ENCODE measurements at places on chromosomes 7 and 10.
A peak's percentile ranks its signal among the peaks of the same experiment; 100 is the strongest.

DNA sequence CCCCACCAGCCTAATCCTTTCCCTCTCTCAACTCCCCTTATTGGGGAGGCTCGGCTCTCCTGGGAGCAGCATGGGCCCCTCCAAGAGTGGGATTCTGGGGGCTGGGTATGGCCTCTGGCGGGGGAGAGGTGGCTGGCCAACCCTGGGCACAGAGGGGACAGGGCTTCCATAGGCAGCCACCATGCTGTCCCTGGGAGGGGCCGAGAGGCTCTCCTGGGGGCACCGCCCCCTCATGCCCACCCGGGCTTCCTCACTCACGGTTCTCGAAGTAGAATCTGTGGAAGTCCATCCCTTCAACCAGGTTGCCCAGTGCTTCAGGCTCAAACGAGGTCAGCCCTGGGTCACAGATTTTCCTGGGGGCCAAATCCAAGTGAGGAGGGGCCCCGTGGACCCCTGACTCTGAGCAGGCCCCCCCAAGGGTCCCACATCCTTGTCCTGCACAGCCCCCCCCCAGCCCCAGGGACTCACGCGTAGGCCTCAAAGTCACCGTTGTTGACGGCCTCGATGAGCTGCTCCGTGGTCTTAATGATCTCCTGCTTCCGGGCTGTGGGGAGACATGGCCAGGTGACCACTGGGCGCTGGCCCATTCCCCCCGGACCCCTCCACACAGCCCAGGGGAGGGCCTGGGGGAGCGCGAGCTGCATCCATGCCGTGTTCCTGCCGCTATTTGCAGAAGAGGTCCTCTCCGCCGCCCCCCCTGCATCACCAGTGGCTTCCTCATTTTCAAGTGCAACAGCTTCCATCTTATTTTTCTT, 19.8 kb downstream of the YKT6 start:
- no peak for DNase-seq

DNA sequence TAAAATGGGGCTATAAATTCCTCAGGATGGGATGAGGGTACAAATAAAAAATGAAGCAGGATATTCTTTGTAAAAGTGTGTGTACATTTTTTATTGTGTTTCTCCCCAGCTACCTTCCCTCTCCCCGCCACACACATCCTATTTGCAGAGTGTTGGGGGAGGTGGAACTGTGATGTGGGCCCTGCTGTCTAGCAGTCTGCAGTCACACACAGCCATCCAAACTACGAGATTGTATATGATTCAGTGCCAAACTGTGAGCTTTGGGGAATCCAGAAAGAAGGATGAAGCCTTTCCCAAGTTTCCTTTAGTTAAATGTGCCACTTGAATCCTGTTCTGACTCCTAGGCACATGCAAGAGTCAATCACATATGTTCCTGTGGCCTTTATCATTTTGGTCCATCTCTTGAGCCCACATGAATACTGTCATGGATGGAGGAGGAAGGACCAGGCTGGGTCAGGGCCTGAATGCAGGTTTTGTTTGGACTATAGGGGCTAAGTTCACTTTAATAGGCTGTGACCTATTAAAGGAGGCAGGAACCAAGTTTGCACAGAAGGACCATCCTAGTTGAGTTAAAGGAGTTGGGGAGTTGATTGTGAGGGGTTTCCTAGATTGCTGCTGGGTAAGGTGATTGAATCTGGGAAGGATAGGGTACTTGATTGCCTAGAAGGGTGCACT, 1.1 kb upstream of the SEMA4G start:
- no peak for DNase-seq

- no peak for DNase-seq
Measured at GRCh38 chr10:124289851-124290795, 128.6 kb downstream of the OAT start.

DNA sequence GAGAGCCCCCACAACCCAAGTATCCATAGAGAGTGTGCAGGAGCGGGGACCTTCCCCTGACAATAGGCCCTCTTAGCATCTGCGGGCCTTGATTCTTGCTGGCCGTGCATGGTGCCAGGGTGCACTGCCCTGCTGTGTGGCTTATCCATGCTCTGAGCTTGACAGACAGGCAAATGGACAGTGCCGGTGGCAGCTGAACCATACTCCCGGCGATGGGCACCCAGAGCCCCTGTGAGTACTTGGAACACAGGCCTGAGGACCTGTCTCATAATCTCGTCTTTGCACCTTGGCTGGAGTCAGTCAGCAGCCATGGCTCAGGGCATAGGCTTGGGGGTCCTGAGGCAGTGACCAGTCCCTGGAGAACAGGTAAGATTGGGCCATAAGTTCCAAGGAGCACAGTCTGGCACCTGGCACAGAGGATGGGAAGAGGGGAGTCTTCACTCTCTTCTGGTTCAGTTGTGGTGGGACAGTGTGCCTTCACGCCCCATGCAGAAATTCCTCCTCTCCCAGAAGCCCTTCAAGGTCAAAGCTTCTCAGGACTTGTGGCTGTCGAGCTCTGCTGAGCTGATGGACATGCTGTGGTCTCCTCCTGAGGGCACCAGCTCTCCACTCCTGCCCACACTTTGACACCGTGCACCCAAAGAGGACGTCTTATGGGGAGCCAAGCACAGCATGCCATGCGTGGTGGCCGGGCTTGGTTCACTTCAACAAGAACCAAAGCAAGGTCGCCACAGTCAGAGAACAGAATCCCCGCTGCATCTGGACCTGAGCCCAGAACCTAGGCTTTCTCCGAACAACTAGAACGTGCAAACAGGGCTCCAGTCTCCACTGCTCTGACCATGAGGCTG, 59.4 kb upstream of the CAMK2B start:
- no peak for DNase-seq

DNA sequence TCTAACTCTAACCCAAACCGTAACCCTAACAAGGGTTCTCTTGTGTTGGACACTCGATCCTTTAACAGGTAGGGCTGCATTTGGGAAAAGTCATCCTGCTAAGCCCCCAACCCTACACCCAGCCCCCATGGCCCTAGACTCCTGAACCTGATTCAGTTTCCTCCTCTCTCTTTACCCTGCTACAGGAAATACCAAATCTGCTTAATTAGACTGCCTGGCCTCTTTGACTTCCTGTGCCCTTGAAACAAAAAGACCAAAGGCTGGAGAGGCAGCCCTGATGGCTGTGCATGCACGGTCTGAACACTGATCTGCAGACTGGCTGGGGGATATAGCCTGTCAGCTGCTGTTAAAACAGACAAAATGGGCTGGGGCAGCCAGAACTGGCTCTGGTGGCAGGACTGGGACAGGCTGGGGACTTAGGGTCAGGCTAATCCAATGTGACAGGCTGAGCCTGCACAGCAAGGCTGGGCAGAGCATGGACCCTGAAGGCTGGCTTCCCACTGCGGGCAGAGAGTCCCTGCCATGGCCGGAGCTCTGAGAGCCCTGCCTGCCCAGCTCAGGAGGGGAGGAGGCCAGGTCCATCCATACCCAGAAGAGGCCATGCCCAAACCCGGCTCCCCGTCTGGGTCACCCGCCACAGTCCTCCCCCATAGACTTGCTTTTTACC, 51.0 kb upstream of the MSMB start:
- no peak for DNase-seq

GRCh38 chr10:79399223-79399831, 46.1 kb downstream of the ZCCHC24 start:
- peak; percentile 60 for DNase-seq

DNA sequence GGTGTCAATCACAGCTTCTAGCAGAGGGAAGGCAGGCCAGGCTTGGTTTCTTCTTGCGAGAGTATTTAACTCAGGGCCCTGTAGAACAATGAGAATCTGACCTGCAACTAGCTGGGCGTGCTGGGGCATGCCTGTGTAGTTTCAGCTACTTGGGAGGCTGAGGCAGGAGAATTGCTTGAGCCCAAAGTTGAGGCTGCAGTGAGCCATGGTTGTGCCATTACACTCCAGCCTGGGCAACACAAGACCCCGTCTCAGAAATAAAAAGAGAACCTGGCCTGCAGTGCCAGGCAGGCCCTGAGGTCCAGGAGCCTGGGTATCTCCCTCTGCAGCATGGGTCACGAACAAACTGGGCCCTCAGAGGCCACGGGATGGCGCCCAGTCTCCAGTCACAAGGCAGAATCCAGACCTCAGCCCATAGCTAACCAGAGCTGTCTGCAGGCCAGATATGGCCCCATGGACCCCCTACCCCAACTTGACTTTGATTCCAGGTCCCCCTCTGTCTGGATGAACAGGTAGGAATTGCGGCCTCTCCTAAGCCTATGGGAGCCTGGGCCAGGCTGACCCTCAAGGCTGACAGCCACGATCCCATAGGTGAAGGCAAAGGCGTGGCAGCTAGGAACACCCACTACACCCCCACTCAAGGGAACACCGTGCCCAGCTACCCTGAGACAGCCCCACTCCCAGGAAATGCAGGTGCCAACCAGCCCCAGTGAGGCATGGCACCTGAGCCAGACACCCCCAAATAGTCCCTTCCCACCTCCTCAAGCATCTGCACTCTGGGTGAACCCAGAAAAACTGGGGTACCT, 102.7 kb upstream of the TNRC18 start:
- DNase-seq, result no peak

DNA sequence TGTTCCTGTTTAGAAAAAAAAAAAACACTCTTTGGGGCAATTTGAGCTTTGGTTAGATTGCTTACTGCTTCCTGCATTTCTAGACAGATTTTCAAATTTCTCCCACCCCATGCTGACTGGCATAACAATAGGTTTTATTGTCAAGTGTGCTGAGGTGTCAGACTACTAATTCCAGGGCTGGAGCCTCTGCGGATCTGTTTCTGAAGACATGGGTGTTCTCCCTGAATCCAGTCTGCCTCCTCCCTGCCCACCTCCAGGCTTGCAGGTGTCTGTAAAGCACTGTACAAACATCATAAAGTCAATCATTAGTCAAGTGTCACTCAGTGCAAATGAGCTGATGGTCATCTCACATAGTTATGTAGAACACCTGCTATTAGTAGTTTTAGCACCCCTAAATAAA, 292.4 kb downstream of the GATA3 start:
- no peak for DNase-seq

GRCh38 chr7:4006687-4007086, 675.4 kb upstream of the FOXK1 start:
- DNase-seq, result no peak

DNA sequence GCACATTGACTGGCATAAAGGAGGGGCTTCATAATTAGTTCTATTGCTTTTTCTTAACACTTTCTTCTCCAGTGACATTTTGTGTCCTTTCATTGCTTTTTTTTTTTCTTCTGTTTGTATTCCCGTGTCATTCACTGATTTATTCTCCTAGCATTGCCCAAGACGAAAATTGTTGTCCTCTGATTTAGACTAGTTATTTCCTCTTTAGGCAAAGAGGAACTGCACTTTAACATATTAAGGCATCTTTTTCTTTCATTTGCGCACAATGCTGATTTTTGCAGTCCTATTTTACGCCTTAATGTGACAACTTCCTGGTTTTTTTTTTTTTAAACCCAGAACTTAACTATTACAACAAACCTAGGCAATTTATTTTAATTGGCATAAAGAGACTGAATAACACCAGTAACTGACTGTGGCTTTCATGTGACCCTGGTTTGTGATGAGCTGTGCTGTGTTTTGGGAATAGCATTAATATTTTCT, 39.7 kb downstream of the ARID5B start:
- DNase-seq, result no peak

GRCh38 chr10:78936412-78937342, 132.1 kb upstream of the ZMIZ1 start:
- no peak for DNase-seq

DNA sequence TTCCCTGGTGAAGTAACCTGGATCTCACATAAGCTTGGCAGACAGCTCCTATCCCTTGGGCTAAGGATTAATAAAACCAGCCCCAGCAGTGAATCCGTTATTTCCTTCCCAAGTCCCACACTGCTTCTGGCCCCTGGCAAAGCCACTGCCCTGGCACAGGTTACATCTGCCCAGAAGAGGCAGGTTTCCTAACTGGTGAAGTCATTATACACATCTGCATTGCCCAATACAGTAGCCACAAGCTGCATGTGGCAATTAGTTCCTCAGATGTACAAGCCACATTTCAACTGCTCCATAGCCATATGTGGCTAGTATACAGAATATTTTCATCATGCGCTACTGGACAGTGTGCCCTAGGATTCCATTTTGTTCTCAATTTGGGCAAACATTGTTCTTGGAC, 273.0 kb downstream of the GRM8 start:
- no peak for DNase-seq

DNA sequence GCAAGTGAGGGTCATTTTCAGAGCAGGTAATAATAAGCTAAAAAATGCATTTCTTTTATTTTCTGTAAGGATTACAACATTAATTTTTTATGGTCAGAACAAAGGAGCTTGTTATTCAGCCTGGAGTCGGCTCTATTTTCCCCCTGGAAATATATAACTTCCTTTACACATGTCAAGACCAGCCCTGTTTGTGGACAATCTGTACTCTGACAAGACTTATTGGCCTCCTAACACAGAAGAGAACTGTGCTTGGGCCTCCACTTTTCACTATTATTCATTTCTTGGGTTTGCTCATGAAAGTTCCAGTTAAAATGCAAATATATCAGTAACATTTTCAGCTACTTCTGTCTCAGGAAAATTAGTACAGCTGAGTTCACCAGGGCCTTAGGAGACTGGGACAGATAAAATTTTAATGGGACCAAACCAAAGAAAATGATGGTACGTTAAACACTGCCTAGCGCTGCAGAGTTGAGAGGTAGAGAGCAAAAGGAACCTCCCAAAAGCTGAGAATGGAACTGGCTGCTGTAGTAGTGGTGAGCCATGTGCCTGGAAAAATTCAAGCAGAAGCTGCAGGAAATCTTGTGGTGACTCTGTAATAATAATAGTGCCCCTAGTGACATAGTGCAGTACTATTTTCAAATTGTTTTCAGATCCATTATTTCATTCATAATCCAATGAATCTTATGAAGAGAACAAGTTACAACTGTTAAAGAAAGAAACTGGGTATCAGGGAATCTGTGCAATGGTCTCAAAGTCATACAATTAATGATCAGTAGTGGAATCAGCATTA, 227.2 kb upstream of the KIAA1217 start:
- DNase-seq, result no peak

DNA sequence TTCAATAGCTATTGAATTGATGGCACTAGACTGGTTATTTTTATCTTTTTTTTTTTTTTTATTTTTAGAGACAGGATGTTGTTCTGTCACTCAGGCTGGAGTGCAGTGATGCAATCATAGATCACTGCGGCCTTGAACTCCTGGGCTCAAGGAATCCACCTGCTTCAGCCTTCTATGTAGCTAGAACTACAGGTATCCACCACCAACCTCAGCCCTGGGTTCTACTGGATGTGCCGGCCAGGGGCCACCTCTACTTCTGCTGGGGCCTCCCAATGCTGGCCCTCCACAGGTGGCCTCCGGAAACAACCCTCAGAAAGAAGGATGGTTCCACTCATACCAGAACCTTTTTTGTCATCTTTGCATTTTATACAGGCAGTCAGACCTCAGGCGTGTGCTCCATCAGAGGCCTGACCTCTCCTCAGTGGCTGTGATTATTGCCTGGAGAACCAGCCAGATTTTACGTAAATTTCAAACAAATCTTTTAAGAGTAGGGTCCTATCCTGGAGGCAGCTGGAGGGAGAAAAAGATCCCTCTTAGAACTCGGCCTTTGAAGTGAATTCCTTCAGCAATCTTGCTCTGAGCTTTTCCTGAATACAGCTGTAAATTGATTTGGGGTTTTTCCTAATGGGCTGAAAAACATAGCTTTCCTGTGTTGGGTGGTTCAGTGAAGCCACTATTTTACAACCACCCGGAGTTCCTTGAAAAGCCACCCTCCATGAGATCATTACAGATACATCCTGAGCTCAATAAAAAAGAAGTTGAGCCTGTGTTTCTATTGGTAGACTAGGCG, 110.0 kb downstream of the SPAG6 start:
- DNase-seq, result no peak

Data from kidney epithelial cell (primary cell).